OCI-LY7 (cell line): ENCODE measurements at places on chromosomes 6 and 20.

DNA sequence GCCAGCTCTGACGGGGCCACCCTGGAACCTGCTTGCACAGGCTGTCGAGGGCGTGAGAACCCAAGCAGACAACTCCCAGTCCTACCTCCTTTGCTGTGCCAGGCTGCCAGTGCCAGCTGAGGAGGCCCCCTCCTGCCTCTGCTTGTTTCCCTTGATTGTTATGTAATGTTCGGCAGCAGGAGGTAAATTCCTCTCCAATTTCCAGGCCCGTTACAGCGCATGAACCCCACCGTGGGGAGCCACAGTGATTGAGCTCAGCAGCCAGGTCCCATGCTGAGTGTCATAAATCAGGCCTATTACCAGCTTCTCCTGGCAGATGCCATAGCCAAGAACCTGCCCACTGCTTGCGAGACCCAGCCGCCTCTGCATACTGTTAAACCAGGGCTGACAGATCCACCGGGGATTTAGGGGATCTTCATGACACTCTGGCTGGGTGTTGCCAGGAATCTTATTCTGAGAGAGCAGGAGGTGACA lies 320.5 kb downstream of the DHX35 start:
- no peak for DNase-seq

- DNase-seq = no peak
Measured at GRCh38 chr6:44034391-44034861, 92.8 kb downstream of the MRPL14 start.

- no peak for DNase-seq
Measured at GRCh38 chr6:111615916-111616612, 10.4 kb upstream of the TRAF3IP2 start.

DNA sequence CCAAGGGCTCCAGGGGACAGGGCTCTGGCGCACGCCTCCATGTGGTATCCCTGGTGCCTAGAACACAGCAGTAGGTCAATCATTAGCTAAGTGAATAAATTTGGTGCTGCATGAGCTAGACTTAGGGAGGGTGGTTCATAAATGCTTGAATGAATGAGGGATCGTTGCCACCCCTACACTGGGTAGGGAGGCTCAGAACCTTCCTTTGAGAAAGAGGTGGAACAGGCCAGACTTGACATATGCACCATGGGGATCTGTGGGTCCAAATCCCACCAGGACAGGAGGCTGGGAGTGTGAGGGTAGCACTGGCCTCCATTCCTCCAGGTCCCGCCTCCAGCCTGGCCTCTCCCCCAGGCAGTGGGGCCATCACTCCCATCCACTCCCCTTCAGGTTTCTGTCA lies 13.8 kb downstream of the TEAD3 start:
- no peak for DNase-seq

DNA sequence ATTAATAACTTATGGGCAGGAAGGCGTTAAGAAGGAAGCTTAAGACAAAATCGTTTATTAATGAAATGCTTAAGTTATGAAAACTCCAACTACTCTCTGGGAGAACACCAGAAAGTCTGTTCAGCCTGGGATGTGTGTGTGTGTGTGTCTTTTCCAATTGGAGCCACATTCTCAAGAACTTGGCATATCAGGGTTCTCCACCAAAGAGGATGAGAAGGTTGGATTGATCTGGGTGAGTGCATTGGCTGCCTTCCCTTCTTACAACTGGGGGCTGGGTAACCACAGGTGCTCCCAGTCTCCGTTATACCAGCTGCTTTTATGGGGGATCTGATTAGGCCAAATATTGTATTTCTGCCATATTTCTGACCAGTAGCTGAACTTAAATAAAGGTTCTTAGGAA lies 102.1 kb downstream of the MAN1A1 start:
- DNase-seq = no peak

DNA sequence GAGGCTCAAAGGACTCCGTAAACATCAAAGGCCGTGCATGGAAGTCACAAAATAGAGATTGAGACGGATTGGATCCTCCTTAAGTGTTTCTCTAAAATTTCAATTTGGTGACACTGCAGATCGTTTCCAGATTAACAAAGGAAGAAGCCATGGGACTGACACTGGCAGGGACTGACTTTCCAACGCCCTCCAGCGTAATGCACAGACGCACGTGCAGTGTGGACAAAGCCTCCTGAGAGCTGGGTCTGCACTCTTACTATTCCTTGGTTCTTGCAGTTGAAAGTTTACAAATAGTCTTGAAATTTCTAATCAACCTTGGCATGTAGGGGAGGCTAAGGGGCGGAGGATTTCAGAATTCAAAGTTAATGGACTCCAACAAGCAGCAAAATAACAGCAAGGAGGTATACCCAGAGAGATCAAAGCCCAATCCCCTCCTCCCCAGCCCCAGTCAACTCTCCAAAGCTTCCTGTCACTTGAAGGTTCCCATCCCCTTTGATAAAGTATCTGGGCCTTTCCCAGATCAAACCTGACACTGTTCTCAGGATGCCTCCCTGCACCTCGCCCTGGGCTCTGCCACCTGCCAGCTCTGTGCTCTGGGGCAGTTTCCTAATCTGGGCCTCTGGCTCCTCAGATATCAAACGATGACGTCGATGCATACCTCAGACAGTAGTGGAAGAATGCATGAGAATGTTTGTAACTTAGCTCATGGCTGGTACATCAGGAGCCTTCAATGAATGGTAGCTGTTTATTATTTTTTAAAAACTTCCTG lies 106.5 kb upstream of the TRAF3IP2 start:
- no peak for DNase-seq

- no peak for DNase-seq
Measured at GRCh38 chr20:2708665-2709064, 16.1 kb downstream of the EBF4 start.

- peak; percentile 20 for DNase-seq
Measured at GRCh38 chr6:143232849-143233248, 172.2 kb downstream of the AIG1 start.

DNA sequence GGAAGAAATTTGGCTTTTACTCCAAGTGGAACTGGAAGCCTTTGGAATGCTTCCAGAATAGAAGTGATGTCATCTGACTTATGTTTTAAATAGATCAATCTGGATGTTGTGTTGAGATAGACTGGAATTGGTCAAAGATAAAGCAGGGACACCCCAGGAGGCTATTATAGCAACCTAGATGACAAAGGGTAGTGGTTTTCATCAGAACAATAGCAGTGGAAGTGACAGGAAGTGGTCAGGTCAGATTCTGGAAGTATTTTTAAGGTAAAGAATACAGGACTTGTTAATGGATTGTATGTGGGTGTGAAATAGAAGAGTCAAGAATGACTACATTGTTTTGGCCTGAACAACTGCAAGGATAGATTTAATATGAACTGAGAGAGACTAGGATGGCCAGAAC lies 191.4 kb downstream of the ADGRB3 start:
- no peak for DNase-seq

- no peak for DNase-seq
Measured at GRCh38 chr20:51702556-51702955, 65.6 kb downstream of the ATP9A start.

- no peak for DNase-seq
Measured at GRCh38 chr6:115667478-115668026, 393.1 kb downstream of the FRK start.

GRCh38 chr6:160431226-160431625 lies 83.0 kb downstream of the SLC22A3 start:
- DNase-seq = no peak

GRCh38 chr6:27809067-27809938 lies 102.9 kb downstream of the OR2B2 start:
- peak; percentile 65 for DNase-seq

GRCh38 chr6:109093732-109094415 lies 772 bp downstream of the SESN1 start:
- DNase-seq = no peak

DNA sequence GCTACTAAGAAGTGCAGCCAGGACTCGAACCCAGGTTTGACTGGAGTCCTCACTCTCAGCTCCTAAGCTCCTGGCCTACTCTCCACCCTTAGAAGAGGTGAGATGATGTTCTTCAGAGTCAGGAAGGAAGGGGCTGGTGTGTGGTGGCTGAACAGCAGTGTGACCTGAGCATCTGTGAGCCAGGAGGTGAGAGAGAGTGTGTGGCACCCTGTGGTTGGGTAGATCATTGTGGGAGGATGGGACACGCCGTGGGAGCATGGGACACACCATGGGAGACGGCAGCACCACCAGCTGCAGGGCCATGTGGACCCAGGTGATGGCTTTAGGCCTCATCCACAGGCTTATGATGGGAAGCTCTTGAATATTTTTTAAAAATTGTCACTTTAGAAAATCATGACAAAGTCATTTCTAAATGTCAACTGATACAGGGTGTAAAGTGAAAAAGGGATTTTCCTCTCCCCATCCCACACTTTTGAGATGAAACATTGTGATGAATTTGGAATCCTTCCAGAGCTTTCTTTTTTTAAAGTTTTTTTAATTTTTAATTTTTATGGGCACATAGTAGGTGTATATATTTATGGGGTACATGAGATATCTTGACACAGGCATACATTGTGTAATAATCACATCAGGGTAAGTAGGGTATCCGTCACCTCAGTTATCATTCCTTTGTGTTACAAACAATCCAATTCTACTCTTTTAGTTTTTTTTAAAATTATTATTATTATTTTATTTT lies 31.6 kb downstream of the SRC start:
- DNase-seq = no peak

DNA sequence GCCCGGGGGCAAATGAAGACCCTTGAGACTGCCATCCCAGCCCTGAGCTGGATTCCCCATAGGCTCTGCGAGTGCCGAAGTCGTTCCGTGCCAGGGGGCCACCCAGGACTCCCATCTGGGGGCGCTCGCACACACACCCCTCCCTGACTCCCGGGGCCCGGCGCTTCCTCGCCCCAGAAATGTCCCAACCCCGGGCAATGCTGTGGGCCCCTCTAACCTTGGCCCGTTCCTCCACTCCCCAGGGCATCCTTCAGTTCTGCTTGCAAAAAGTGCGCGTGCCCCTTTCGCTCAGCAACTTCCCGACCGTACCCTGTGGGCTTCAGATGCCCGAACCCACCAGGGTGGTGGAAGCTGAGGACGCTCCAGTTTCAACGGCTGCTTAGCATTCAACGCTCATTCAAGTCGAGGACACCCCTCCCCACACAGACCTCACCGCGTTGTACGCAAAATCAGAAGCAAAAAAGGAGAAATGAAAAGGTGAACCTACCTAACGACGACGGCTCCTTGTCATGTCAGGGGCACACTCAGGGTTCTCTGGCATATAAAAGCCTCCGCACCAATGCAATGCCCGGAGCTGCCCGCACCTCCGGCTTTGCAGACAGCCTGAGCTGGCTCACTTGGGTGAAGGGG lies 25.3 kb downstream of the RIPOR2 start:
- DNase-seq = peak; percentile 82

DNA sequence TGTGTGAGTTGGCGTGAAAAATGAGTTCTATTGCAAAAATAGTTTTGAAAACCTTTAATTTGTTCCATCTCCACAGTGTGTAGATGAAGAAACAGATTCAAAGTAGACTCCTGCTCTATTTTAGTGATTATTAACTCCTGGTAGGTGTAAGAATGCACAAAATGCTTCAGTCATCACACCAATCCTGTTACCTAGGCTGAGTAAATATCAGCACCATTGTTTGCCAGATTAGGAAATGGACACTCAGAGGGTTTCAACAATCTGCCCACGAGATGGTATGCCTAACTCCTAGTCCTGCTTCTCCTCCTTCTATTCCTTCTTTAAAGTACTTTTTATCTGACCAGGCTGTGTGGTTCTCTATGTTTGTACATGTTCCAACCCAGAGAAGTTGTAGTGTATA lies 108.9 kb upstream of the AHI1 start:
- DNase-seq = no peak

DNA sequence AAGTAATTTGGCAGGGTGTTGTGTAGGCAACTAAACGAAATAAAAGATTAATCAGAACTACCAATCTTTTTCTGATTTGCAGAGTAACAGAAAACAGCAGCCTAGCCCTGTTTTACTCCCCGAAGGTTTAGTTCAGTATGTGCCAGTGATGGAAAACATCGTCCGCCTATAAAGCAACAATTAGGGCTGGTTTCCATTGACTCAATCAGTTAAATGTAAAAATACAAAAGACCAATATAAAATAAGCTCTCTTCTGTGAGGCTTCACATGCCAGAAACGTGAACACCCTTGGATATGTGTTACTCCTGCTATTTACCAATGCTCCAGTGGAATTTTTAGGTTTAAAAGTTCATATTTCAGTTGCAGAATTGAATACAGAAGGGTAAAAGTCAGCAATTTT lies 210.5 kb upstream of the RSPO3 start:
- DNase-seq = no peak

GRCh38 chr6:95917034-95917433 lies 98.7 kb upstream of the FUT9 start:
- DNase-seq = no peak

GRCh38 chr20:4726710-4727397 lies 5.1 kb downstream of the PRND start:
- DNase-seq = peak; percentile 16

DNA sequence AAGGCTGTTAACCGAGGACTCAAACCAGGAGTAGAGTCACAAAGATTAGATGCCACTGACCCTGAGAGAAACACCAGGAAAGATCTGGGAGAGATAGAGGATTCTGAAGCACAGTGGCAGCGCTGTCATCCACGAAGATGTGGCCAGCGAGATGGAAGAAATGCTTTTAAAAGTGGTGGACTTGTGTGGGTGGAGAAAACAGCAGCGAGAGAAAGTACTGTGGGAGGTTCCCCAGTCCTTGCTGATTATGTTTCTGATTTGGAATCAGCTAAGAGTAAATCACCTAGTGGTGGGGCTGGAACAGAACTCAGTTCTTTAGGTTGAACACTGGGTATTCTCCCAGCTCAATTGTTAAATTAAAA lies 435 bp upstream of the ZNF322 start:
- peak; percentile 45 for DNase-seq

GRCh38 chr6:25017932-25018567 lies 82.3 kb upstream of the RIPOR2 start:
- DNase-seq = peak; percentile 87

DNA sequence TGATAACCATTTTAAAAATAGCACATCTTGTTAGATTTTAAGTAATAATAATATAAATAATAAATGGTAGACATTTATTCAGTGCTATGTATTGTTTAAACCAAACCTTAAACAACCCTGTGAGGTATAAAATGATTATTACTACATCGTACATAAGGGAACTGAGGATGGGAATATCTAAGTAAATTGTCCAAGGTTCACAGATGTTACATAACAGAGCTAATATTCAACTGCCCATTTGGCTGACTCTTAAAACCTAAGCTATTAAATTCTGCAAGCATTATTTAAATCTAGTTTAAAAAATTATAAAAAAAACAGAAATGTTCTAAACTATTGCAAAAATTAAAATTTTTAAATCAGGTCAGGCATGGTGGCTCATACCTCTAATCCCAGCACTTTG lies 175.1 kb downstream of the COL19A1 start:
- DNase-seq = no peak

DNA sequence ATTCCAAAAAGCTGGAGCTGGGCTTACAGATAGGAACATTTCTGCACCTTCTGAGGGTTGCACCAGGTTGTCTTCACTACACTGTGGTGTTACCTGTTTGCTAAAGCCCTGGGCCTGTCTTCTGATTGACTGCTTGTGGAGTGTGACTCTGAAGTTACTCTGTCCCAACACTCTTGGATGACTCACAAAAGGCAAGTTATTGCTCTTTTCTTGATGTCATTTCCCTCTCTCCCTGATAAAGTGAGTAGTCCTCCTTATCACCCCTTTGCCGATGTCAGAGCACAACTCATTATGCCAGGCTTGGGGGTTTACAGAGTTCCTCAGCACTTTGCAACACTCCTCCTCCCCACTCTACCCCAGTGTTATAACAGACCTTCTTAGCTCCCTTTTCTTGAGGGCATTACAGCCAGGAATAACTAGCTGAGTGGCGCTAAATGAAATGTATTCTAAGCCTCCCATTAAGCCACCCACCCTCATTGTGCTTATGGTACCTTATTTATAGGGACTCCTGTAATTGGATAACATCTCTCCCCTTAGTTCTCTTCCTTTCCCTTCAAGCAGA lies 36.1 kb upstream of the NKX2-4 start:
- DNase-seq = no peak
